ENCODE measurements at places on chromosomes 4 and X.
A peak's percentile ranks its signal among the peaks of the same experiment; 100 is the strongest.

DNA sequence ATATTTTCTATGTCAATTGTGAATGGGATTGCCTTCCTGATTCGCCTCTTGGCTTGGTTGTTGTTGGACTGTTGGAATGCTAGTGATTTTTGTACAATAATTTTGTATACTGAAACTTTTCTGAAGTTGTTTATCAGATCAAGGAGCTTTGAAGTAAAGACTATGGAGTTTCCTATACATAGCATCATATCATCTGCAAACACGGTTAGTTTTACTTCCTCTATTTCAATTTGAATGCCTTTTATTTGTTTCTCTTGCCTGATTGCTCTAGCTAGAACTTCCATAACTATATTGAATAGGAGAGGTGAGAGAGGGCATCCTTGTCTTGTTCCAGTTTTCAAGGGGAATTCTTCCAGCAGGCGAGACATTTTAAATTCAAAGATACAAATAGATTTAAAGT, 226.5 kb downstream of the FBXO8 start:
- DNase-seq: no peak

- DNase-seq: no peak
These were observed 109.8 kb downstream of the NYX start for GRCh38 chrX:41556958-41557357.

GRCh38 chr4:184757810-184758209, 23.9 kb upstream of the CENPU start:
- DNase-seq: no peak

DNA sequence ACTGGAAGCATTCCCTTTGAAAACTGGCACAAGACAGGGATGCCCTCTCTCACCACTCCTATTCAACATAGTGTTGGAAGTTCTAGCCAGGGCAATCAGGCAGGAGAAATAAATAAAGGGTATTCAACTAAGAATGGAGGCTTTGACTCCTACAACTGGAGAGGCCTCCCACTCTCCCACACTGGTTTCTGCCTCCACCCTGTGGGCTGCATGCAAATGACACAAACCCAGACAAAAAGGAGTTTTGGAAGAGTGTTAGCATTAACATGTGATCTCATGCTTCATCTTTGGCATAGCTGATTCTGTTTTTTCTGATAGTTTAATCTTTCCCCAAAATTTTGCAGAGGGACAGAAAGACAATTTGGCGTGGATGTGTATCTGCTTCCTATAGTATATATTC, 80.8 kb upstream of the IQCM start:
- peak; percentile 39 for DNase-seq
